ENCODE measurements at places on chromosomes 4 and X. TPM values are rescaled to one million over a fixed set of nuclear protein-coding genes. Genes with fewer than 3 reads are reported as not detected.

The DYNLT3 gene
- 27.5 TPM for total RNA-seq

DNA sequence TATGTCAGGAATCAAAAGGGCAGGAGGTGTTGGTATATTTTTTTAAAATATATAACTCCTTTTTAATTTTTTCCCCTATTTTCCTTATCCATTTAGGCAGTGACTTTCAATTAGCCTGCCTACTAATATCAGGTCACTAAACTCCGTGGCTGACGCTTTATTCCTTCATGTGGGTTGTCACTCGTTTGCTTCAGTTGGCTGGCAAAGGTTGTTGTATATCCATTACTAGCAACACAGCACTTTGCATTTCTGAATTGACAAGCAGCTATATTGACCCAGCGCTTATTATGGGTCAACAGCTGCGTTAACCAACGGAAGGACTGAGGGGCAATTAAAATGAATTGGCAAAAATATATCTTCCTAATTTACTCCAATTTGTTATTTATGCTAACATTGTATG, 87.7 kb downstream of the ARX start:
- no peak for DNase-seq
- no peaks in the 10 kb centered on the region for H3K27me3 ChIP-seq
- no peaks in the 10 kb centered on the region for H3K4me1 ChIP-seq
- no peaks in the 10 kb centered on the region for H3K36me3 ChIP-seq

GRCh38 chr4:150694438-150694837, 112.5 kb downstream of the MAB21L2 start:
- H3K36me3 ChIP-seq = no peaks in the 10 kb centered on the region
- DNase-seq = no peak
- H3K27ac ChIP-seq = no peak overlapping the region
- H3K4me3 ChIP-seq = no peak overlapping the region
- no peaks in the 10 kb centered on the region for H3K27me3 ChIP-seq

DNA sequence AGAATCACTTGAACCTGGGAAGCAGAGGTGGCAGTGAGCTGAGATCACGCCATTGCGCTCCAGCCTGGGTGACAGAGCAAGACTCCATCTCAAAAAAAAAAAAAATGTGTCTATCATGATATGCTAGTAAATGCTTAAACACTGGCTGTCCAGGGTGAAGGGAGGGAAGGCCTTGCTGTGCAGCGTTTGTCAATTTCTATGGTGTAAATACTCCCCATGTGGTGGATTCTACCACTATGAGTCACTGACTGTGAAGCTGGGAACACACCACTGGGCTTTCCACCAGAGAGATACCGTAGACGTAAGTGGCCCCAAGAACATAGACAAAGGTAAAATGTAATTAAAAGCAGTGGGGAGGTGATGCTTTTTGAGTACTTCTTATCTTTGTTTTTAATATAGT, 51.3 kb upstream of the LEF1 start:
- H3K4me1 ChIP-seq = peaks cover 10% of the 10 kb centered on the region
- DNase-seq = no peak
- no peaks in the 10 kb centered on the region for H3K27me3 ChIP-seq
- H3K4me3 ChIP-seq = no peak overlapping the region

DNA sequence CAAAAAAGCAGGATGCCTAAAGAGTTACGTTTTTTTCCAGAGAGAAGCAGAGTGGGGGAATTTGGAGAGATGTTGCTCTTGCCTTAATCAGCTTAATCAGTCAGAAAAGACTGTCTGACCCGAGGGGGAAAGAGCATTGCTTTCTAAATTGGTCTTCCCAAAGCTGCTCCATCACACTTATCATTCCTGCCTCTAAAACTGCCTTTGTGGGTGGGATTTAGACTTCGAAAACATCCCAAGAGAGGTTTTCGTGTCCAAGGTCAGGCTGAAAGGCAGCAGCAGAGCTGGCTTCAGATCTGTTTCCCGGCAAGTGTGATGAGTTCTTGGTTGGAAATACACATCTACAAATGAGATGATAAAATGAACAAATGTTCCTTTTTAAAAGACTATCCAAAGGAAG, 155.2 kb downstream of the SH2D1A start:
- H3K4me3 ChIP-seq = no peak overlapping the region
- H3K4me1 ChIP-seq = no peaks in the 10 kb centered on the region
- H3K36me3 ChIP-seq = no peaks in the 10 kb centered on the region
- DNase-seq = no peak

- no peaks in the 10 kb centered on the region for H3K4me1 ChIP-seq
- no peak overlapping the region for H3K4me3 ChIP-seq
- H3K27me3 ChIP-seq = no peaks in the 10 kb centered on the region
- no peak overlapping the region for H3K27ac ChIP-seq
These were observed 27.8 kb upstream of the FGFBP2 start for GRCh38 chr4:15990570-15991285.

The ODAM gene
- total RNA-seq = 15.1 TPM

- H3K27me3 ChIP-seq = no peaks in the 10 kb centered on the region
- no peak overlapping the region for H3K27ac ChIP-seq
- H3K4me1 ChIP-seq = no peaks in the 10 kb centered on the region
- H3K36me3 ChIP-seq = no peaks in the 10 kb centered on the region
These were observed 80.1 kb downstream of the HDAC8 start for GRCh38 chrX:72492499-72492898.

DNA sequence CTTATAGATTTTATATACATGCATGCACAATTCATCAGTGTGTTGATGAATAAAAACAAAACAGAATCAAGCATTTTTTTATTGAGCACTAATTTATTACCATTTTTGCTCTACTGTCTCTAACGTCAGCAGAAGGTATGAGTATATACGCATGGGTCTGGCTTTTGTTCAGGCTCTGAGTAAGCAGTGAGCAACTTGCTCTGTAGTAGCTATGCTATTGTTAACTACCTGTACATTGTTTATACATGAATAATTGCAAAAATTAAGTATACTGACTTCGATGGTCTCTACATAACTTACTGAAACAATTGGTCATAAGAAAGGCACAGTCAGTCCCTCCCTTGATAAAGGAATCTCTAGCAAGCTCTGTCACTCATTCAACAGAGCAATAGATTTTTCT, 122.9 kb downstream of the RS1 start:
- no peaks in the 10 kb centered on the region for H3K4me1 ChIP-seq
- DNase-seq = no peak
- H3K27ac ChIP-seq = no peak overlapping the region
- no peaks in the 10 kb centered on the region for H3K27me3 ChIP-seq
- H3K4me3 ChIP-seq = no peak overlapping the region

GRCh38 chrX:37420185-37420584, 71.0 kb downstream of the PRRG1 start:
- H3K4me3 ChIP-seq = no peak overlapping the region
- no peaks in the 10 kb centered on the region for H3K36me3 ChIP-seq
- H3K27ac ChIP-seq = no peak overlapping the region
- no peak for DNase-seq

Measured in Caco-2 (cell line).